ENCODE measurements at places on chromosomes 11 and 22. TPM values are rescaled to one million over a fixed set of nuclear protein-coding genes. Genes with fewer than 3 reads are reported as not detected.

DNA sequence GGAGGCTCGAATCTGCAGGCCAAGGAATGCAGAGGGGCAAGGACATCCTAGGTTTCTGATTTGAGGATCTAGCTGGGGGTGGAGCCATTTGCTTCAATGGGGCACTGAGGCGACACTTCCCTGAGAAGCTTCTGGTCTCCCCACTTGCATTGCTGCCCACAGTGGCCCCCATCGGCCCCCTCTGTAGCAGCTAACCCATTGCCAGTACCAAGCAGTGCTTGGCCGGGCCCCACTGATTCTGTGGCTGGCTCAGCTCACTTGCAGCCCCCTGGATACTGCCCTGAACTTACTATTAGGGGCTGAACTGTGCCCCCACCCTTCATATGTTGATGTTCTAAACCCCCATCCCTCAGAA lies 42.9 kb upstream of the SHISAL1 start:
- no peak for DNase-seq

- DNase-seq = no peak
Measured at GRCh38 chr11:35486446-35486845, 39.0 kb downstream of the PAMR1 start.

Gene PIWIL4
- total RNA-seq = 3.1 TPM

GRCh38 chr11:118012083-118012669 lies 26.0 kb downstream of the IL10RA start:
- DNase-seq = peak; percentile 65

Gene PAMR1
- total RNA-seq = 1.8 TPM

- no peak for DNase-seq
Measured at GRCh38 chr11:70124321-70125000, 46.3 kb downstream of the ANO1 start.

GRCh38 chr11:133946541-133947318 lies 10.0 kb downstream of the IGSF9B start:
- DNase-seq = no peak

DNA sequence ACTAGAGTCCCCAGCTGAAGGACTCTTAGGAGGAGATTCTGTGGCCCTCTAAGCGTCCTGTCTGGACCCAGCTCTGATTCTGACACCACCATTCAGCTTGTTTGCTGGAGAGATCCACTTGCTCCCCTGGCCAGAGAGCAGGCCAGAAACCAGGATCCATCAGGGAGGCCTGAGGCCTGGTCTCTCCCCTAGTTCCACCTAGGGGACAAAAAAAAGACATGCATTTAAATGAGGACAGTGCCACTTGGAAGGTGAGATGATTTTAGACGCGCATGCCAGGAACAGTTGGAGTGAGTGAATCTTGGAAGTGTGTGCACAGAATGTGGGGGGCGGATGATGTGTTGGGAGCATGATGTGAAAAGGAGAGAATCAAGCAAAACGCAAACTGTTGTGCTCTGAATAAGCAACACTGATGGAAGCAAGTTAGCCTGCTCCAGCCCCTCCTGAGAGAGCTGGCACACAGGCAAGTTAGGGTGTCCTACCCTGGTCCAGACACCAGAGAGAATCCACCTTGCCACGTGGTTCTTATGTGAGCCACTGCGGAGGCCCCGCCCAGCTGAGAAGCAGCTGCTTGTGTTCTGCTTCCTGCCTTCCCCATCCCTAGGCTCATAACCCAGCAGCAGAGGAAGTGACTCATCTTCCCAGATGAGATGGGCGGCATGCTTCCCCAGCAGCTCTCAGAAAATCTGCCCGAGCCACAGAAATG lies 8.0 kb upstream of the SLCO2B1 start:
- DNase-seq = peak; percentile 91

Gene MRGPRE
- not detected for total RNA-seq

DNA sequence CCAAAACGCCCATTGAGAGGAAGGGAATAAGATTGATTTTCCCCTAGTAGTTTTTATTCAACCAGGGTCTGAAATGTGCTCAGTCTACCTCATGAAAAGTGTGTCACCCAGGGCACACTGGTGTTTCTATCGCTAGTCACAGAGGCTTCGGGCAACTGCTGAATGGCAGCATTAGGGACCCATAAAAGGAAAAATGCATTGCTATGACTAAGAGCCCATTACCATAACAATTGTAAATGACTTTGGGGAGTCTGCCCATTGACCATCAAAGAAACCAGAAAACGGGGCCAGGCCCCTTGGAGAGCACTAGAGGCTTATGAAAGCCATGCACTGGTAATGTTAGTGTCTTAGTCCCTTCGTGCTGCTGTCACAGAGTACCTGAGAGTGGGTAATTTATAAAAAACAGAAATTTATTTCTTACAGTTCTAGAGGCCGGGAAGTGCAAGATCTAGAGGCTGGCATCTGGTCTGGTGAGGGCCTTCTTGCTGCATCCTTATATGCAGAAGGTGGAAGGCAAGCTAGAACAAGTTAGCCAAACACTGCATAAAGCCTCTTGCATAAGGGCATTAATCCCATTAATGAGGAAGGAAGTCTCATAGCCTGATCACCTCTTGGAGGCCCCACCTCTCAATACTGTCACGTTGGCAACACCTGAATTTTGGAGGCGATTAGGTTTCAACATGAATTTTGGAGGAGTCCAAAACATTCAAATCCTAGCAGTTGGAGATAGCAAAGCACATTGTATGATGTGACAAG lies 306.7 kb downstream of the ST3GAL4 start:
- DNase-seq = no peak

DNA sequence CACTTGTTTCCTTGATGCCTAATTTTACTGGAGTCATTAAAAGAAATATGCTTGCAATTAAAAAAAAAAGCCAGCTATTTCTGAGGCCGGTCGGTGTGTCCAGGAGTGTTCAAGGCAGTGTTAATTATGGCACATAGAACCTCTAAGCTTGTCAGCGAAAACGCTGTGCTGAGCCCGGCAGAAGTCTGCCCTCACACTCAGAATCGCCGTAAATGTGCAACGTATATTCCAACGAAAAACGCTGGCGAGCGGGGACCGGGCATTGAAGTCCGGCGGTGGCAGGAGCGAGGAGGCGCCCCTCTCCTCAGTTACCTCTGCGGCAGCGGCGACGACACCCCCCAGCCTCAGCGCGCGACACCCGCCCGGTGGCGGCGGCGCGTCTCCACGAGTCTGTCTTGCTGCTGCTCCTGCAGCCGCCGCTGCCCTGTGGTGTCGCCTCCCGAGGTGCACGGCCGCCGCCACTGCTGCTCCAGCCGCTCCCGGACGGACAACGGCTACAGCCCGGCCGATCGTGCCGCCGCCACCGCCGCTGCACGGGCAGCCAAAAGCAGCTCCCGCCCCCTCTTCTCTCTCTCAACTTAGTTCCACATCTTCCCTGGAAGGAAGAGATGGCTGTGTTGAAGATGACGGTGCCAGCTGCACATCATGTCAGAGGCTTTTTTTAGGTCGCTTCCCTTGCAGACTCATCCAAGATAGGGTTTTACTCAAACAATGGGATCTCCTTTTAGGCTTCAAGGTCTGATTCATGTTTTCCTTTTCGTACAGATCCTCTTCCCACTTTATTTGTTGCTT lies 56.0 kb downstream of the JAM3 start:
- no peak for DNase-seq

- no peak for DNase-seq
Measured at GRCh38 chr22:26453812-26454500, 24.9 kb downstream of the ASPHD2 start.

DNA sequence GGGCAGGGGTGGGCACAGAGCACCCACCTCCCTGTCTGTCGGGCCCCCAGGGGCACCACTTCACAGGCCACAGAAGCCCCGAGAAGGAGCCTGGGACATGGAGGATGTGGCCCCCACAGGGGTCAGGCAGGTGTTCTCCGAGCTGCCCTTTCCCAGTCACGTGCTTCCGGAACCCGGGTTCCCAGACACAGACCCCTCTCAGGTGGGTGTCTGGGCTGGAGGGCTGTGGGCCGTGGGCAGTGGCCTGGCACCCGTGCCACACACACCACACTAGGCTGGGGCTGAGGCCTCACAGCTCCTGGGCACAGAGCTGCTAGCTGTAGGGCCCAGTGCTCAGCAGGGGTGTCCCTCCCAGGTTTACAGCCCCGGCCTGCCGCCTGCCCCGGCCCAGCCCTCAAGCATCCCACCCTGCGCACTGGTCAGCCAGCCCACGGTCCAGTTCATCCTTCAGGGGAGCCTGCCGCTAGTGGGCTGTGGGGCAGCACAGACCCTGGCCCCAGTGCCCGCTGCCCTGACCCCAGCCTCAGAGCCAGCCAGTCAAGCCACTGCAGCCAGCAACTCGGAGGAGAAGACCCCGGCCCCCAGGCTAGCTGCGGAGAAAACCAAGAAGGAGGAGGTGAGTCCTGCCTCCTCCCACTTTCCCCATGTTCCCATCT lies 5.5 kb downstream of the IRF7 start:
- no peak for DNase-seq
